Muscle of arm (tissue), 14 donors: ENCODE measurements at places on chromosomes 7 and 10.

GRCh38 chr10:58740620-58741369 is 228.1 kb downstream of the BICC1 start:
- DNase-seq, result no peak

GRCh38 chr10:122296363-122297120 is 25.4 kb downstream of the BTBD16 start:
- DNase-seq, result no peak

GRCh38 chr10:58712982-58713381 is 200.3 kb downstream of the BICC1 start:
- DNase-seq, result no peak

GRCh38 chr7:45072131-45073030 is 16.4 kb downstream of the NACAD start:
- DNase-seq, result no peak

- no peak for DNase-seq
Observed at GRCh38 chr10:34348917-34349485, 466.1 kb downstream of the PARD3 start.

GRCh38 chr10:1674501-1674900 is 62.8 kb downstream of the ADARB2 start:
- no peak for DNase-seq

- no peak for DNase-seq
Observed at GRCh38 chr7:93375603-93376002, 143.4 kb downstream of the VPS50 start.

DNA sequence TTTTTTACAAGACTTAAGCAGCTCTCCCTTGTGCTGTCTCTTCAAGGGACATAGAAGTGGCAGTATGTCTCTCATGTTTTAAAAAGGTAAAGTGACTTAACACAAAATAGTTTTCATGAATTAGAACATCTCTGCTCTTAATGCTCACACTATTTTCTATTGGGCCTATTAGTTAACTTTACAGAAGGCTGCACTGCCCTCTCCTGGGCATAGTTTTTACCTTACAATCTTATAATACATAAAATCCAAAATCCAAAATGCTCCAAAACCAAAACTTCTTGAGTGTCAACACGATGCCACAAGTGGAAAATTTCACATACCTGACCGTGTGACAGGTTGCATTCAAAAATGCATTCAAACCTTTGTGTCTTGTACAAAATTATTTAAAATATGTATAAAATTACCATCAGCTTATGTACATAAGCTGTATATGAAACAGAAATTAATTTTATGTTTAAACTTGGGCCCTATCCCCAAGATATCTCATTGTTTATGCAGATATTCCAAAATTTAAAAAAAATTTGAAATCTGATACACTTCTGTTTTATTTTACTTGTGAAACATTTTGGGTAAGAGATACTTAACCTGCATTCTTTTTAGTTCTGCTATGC is 25.8 kb downstream of the TES start:
- DNase-seq, result no peak

GRCh38 chr7:151849879-151850260 is 27.0 kb downstream of the PRKAG2 start:
- DNase-seq, result no peak

GRCh38 chr10:34705563-34705962 is 109.5 kb downstream of the PARD3 start:
- DNase-seq, result no peak

GRCh38 chr10:5752301-5752871 is 60.8 kb downstream of the GDI2 start:
- DNase-seq, result no peak

- DNase-seq, result no peak
Observed at GRCh38 chr10:34766266-34766600, 48.9 kb downstream of the PARD3 start.

GRCh38 chr10:49187950-49188761 is at the start of gene TMEM273:
TSS of gene TMEM273 (minus strand) at chr10:49188391. CDS start at chr10:49188336, 55 bp downstream.
- DNase-seq, result peak; percentile 30

GRCh38 chr7:39540320-39540719 is 25.9 kb upstream of the YAE1 start:
- no peak for DNase-seq

DNA sequence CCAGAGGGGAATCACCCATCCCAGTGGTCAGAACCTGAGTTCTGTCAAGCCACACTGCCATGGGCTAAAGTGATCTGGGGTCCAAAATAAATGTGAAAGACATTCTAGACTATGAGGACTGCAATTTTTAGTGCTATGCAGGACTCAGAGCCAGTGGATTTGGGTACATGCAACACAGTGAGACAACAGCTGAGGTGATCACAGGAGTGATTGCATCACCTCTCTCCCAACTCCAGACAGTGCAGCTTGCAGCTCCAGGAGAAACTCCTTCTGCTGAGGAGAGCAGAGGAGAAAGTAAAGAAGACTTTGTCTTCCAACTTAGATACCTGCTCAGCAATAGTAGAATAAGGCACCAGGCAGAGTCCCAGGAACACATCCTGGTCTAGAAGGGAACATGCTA is 682.0 kb upstream of the POT1 start:
- DNase-seq, result no peak

GRCh38 chr10:18773180-18773579 is 113.9 kb downstream of the ARL5B start:
- no peak for DNase-seq

DNA sequence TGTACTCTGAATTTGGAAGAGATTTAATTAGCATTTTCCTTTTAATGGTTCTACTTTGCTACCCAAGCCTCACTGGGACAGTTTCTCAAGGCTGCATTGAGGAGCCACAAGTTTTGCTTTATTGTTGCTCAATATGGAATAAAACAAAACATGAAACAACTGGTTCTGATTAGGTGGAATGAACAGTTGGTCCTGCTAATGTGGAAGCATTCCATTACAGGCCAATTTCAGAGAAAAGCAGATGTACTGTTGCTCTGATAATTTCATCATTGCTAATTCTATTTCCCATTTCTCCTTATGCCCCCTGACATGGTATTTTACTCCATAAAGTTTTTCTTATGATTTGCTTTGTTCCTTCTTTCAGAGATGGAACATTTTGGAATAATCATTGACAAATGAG is 66.0 kb upstream of the PAPSS2 start:
- no peak for DNase-seq

DNA sequence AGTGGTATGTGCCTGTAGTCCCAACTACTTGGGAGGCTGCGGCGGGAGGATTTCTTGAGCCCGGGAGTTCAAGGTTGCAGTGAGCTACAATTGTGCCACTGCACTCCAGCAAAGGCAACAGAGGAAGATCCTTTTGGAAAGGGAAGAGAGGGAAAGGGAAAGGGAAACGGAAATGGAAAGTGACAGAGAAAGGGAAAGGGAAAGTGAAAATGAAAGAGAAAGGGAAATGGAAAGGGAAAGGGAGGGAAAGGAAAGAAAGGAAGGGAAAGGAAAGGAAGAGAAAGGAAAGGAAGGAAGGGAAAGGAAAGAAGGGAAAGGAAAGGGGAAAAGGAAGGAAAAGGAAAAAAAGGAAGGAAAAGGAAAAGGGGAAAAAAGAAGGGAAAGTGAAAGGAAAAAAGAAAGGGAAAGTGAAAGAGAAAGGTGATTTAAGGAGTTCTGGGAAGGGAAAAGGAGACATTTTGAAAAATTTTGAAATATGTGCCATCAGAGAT is 2.3 kb upstream of the ZC3HAV1 start:
- DNase-seq, result no peak

DNA sequence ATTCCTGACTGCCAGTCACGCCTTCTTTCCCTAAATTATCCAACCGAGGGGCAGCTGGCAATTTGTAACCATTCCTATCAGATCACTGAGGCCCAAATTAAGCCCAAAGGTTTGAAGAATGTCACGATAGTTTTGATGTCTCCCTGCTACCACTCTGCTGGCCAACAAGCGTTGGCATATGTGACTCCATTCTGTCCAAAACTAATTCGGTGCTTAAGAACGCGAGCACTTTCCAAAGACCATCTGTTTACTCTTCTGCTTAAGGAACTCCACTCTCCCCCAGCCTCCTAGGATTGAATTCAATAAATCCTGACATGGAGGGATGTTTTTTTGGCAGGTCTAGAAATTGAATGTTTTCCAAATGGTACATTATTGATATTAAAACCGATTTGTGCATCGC is 131.5 kb upstream of the CTBP2 start:
- DNase-seq, result no peak

- peak; percentile 64 for DNase-seq
Observed at GRCh38 chr7:37915438-37915837, 1.2 kb downstream of the SFRP4 start.

DNA sequence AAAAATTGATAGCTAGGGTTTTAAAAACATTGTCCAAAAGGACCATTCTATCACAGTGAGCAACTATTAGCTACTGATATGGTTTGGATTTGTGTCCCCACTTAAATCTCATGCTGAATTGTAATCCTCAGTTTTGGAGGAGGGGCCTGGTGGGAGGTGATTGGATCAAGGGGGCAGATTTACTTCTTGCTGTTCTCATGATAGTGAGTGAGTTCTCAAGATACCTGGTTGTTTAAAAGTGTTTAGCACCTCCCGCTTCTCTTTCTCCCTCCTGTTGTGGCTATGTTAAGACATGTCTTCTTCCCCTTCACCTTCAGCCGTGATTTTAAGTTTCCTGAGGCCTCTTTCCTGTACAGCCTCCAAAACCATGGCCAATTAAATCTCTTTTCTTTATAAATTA is 500.4 kb upstream of the POT1 start:
- no peak for DNase-seq

DNA sequence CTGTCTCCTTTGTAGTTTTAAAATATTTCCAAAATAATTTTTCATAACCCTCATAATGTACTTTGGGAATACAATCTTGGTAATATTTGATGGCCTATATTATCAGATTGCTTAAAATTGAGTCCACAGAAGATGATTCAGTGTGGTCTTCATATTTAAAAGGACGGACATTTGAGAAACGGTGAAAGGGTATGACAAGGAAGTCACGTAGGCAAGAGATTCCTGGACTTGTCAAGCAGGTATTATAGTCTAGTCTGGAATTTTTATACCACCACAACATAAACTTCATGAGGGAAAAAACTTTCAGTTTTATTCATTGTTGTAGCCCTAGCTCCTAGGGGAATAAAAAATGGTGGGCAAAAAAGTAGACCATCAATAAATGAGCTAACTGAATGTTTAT is 82.3 kb downstream of the KMT2E start:
- DNase-seq, result no peak

GRCh38 chr10:31645786-31646185 is 282.8 kb downstream of the ARHGAP12 start:
- no peak for DNase-seq

DNA sequence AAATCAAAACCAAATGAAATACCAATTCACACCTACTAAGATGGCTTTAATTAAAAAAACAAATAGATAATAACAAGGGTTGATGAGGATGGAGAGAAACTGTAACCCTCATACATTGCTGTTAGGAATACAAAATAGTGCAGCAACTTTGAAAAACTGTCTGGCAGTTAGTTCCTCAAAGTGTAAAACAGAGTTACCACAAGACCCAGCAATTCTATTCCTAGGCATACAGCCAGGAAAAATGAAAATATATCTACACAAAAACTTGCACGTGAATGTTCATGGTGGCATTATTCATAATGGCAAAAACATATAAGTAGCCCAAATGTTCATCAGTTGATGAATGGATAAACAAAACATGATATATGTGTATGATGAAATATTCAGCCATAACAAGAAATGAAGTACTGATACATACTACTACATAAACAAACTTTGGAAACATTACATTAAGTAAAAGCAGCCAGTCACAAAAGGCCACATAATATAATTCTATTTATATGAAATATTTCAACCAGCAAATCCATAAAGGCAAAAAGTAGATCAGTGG is 83.5 kb downstream of the BRAF start:
- no peak for DNase-seq

DNA sequence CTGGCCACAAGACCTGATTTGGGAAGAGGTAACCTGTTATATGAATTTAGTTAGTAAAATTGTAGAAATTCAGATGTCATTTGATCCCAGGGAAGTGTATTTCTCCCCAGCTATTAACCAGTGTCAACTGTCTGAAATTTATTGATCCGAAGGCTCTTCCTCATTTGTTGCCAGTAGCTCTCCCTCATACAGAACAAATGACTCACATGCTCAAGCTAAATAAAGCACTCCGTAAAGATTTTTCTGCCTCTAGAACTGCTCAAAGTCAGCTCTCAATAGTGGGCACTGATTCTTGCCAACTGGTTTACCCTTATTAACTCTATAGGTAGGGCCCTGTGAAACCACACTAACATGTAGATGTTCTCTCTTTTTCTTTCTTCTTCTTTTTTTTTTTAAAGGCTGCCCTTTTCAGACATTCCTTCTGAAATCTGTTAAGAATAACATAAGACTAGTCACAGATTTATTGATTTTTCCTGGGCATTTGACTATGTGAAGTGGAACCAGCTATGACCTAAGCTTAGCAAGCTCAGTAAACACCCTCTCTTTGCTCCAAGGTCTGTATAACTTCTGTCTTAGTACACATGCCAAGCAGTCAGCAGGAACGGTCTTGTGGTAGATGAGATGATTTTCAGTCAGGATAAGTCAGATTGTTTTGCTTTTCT is 21.8 kb downstream of the RPA3 start:
- DNase-seq, result no peak

DNA sequence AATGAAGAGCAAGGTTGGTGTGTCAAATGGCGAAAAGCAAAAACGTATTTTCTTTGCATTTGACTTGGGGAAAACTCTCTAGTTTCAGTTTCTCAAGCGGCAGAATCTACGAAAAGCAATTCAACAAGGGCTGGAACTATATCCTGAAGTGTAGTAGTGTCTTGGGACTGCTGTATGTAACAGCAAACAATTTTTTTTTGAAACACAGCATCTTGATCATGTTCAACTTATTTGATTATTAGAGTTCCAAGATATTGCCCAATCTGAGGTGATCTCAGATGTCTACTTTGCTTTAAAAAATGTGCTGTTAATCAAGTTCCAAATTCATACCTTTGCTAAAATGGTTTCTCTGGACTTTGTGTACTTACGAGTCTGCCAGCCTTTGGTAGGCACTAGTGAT is 120.6 kb downstream of the ZWINT start:
- DNase-seq, result no peak

GRCh38 chr7:27198871-27199801 is 755 bp downstream of the HOXA13 start:
- DNase-seq, result no peak

DNA sequence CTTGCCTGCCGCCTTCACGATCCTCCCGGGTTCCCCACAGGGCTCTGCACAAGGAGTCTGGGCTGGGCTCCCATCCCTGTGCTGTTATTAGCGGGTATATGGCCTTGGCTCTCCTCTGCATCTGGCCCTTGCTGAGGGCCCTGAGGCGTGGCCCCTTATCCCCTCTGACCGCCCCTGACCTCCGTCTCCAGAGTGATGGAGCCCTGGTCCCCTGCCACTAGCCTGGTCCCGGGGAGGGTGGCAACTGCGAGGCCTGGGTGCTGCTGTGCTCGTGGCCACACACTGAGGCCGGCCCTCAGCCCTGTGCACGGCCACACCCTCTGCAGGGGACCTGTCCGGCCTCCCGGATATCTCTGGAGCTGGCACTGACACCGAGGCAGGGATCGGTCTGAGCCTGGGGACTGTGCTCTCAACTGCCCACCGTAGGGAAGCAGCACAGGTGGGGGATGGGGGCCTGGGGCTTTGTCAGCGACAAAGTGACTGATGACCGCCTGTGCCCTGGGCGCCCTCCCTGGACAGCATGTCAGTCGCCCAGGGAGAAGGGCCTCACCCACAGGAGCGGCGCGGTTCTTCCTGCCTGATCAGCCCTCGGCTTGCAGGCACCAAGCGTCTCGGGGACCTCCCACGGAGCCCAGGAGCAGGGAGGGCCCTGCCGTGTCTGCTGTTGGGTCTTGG is 72.4 kb downstream of the NKX6-2 start:
- DNase-seq, result no peak
